ENCODE measurements at places on chromosomes 11 and 22.

GRCh38 chr22:43731988-43732387 is 80.1 kb downstream of the EFCAB6 start:
- DNase-seq, result no peak

GRCh38 chr11:71140206-71140919 is 112.0 kb downstream of the SHANK2 start:
- DNase-seq, result no peak

DNA sequence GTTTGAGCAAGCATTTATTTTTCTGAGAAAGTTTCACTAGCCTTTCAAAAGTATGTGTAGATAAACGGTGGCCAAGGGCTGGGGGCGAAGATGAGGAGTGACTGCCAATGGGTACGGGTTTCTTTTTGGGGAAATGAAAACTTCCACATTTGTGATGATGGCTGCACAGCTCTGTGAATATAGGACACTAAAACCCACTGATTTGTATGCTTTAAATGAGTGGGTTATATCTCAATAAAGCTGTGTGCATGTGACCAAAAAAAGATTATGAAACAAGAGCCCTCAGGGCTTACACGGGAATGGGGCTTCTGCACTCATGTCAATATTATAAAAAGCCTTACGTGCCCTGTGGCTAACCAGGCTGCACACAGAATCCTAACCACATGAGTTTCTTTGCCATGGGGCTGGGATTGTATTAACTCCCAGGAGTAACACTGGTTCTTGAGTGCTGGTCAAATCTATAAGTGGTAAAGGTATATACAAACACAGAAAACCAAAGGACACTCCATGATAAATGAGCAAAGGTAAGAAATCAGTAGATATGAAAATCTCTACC is 31.3 kb downstream of the ABCC8 start:
- no peak for DNase-seq

GRCh38 chr11:126878913-126879482 is 121.6 kb downstream of the KIRREL3 start:
- DNase-seq, result no peak

DNA sequence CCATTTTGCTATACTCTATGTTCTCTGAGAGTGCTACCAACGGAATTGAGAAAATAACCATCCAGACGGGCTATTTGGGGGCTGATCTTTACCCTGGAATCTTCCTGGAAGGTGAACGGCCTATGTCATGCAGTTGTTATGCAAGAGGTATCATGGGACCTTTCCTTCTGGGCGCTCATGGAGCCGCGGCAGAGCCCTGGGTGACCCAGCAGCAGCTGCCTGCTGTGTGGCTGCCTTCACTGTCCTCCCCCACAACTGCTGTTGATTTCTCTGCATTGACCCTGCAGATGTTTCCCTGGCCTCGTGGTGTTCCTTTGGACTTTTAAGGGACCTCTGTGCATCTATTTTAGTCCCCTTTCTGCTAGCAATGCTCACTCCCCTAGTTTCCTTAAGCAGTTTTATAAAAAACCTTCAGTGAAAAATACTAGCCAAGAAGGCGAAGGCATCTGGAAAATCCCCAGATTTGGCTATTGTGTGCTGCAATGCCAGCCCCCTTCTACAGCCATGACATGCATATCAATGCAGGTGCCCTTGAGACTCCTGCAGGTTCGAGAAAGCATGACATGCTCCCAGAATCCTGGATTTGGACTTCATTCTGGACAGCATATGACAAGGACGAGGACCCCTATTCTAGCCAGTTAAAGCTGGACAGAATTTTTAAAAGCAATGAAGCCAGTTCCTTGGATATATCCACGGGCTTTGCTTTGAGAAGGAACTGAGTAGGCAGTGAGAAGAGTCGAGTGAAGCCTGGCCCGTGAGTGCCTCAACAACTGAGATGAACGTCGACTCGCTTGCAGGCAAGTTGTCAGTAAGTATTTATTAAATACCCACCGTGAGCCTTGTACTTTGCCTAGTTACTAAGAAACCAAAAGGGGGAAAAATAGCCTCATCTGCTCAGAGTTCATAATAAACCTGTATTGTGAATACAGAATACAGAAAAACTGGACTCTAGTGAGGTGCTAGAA is at the start of gene SLC25A18:
SLC25A18 (plus strand) TSS at position 593 of the 965 bp plus-strand sequence. CDS start 16,447 bp downstream, outside the sequence.
- DNase-seq, result no peak

GRCh38 chr11:69948256-69949141 is 129.3 kb upstream of the FGF3 start:
- DNase-seq, result no peak
